ENCODE measurements at places on chromosomes 7 and 10.

DNA sequence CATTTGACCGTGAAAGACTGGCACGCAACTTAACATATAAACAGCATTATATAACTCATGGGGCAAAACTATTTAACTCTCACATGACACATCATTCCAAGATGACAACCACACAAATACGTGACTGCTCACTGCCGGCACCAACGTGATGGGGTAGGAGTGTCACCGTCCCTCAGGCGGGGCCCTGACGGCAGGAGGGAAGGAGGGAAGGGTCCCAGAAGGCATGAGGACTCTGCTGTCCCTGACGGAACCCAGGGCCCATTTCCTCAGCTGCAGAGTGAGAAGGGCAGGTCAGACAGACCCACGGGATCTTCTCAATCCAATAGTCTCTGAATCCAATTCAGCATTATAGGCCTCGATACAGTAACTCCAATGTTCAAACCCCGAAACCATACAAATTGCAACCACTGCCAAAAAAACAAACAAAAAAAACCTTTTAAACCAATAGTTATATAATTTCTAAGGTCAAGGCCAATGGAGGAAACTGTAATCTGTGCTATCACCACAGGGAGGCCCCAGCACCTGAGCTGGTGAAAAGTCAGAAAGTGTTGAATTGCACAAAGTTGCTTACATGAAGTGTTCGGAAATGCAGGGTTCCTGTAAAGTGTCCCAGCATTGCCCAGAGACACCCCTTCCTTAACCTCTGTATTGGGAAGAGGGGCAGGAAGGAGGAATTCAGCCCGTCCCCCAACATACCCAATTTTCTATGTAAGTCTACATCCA, 137.4 kb downstream of the TNS3 start:
- DNase-seq: no peak

DNA sequence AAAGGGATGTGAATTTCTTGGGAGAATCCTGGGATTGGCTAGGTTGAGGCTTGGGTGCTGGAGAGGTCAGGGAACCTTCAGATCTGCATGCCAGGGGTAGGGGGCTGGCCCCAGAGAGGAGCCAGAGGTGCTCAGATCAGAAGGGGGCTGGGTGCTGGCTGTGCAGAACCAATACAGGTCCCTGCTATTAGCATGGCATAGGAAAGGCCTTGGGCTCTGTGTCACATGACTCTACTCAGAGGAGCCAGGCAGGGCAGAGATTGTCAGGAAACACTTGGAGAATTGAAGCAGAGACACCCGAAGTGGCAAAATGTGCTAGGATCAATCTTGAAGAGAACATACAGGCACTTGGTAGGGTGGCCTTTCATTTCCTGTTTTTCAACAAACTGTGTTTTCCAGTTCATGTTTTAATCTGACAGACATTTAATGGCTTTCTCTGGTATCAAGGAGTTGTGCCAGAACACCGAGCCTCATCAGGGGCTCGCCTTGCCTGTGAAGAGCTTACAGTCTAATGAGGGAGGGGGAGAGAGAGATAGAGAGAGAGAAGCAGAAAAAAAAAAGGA, 498.9 kb downstream of the RPS24 start:
- no peak for DNase-seq

GRCh38 chr7:94444813-94445212, 50.1 kb downstream of the COL1A2 start:
- DNase-seq: no peak

DNA sequence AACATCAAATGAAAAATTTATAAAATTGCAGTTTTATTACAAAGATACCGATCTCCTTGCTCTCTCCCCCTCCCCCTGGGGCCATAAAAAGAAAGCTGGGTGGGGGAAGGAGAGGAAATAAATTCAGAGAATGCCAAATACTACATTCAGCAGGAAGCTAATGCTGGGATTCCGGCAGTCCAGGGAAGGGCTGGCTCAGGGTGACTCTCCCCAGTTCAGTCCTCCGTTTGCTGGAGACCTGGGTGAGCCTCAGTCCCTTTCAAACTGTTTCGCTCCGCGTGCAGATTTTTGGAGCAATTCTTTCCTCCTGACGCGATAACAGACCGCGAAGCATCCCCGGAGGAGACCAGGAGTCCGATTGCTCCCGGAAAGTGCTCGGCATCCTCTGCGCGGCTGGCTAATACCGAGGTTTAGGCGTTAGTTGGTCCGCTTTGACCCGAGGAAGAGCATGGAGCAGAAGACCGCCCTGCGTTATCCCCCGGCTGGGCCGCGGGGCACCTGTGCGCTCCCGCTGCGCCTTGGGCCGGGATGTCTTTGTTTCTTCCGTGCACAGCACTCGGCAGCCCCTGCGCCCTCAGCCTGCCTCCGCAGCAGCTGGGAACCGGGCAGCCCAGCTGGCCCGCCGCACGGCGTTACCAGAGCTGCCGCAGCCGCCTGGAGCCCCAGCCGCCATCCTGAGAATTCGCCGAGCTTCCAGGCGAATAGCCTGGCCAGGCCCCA, 3.9 kb upstream of the HOXA2 start:
- DNase-seq: no peak

- DNase-seq: no peak
Measured at GRCh38 chr7:24227068-24227467, 56.9 kb upstream of the NPY start.

- no peak for DNase-seq
Measured at GRCh38 chr7:37424995-37425394, 23.7 kb downstream of the ELMO1 start.

DNA sequence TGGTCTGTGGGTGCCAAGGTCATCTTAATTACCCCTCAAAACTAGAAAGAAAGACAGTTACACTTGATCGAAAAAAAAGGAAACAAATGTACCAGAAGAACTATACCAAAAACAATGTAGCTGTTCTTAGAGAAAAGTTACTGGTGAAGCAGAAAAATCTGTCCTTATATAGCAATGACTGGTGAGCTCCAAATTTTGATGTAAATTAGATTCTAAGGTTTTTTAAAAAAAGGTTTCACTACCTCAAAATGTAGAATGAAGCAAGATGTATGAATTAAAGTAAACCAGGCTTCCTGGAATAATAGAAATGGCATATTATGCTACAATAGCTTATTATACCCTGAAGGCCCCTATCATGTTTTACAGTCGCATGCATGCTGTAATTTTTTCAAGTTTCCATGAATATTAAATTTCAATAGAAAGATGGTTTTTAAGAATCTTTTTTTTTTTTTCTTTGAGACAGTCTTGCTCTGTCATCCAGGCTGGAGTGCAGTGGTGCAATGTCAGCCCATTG, 28.4 kb upstream of the FKBP9 start:
- DNase-seq: no peak

GRCh38 chr10:98262571-98262970, 5.4 kb downstream of the LOXL4 start:
- no peak for DNase-seq

DNA sequence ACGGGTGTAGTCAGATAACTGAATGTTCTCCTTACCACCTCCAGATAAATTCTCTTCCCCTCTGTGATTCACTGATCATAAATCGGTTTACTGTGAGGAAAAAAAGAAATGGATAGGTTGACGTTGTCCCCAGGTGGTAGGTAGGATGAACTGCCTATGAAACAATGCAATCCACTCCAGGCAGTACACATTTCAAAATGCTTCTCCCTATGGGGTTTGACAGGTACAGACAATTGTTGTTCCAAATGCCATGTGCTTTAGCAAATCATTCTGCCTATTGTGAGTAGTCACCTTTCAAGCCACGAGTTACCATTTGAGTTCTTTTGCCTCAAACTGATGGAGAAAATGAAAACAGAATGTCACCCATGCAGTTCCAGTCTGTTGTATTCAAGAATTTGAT, 21.8 kb downstream of the VIM start:
- DNase-seq: peak; percentile 36

DNA sequence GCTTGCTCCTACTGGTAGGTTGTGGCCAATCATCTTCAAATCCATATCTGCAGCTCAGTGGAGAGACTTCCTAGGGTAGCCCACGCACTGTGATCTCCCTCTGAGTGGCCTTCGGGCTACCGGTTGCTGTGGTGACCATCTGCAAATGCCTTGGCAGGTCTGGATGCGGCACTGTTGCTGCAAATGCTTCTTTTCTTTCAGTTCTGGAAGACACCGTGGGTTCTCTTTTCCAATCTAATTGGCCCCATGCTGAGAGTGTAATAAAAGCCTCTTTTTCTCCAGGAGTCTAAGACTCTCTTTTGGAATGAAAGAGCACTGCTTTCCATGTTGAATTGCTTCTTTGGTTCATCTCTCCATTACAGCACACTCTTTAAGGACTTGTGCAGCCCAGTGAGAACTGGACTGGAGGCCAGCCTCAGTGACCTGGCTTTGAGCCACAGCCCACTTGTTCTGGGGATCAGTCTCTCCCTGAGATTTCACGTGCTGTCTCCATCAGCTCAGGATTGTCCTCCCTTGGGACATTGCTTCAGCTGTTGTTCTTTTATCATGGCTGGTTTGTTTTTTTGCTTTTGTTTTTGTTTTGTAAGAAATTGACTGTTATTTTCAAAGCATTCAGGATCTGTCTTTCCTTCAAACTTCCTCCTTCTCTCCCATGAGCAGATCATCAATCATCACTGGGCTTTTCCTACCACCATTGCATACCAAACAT, 286.6 kb downstream of the BMPER start:
- DNase-seq: no peak

DNA sequence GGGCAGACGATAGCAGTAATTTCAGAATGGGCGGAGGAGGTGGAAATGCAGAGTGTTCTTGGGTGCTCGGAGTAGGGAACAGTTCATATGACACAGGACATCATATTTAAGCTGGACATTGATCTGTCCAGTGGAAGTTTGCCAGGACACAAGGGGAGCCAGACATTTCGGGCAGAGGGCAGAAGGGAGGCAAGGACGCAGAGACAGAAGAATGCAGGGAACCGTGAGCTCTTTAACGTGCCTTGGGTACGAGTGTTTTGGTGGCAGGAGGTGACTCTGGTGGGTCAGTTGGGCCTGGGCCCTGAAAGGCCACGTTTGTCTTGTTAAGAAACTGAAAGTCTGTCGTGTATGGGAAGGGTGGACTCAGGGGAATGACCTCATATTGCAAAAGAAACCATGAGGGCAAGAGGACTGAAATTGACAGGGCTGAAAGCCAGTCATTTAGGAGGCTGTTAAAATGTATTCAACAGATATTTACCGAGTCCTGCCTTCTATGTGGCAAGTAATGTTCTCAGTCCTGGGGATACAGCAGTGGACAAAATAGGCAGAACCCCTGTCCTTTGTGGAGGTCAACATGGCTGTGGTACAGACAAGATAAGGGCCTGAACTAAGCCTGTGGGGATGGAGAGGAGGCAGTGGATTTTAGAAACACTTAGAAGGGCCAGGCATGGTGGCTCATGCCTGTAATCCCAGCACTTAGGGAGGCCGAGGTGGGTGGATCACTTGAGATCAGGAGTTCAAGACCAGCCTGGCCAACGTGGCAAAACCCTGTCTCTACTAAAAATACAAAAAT, 2.2 kb downstream of the OPTN start:
- no peak for DNase-seq

GRCh38 chr10:13067431-13067830, 32.5 kb upstream of the OPTN start:
- DNase-seq: no peak

DNA sequence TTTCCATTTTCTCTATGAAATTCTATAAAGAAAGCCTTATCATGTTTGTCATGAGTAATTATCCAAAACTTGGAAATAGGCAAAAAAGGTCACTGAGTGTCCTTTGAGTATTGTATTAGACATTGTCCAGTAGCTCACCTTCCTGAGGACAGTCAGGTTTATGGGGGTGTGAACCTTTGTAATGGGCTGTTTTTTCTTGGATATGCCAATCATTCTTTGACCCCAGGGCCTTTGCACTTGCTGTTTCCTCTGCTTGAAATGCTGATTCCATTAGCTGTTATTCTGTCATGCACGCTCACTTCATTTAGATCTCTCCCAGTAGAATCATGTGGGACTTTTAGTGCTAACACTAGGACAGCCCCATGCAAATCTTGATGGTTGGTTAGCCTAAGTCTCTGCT, 4.9 kb downstream of the CCDC172 start:
- DNase-seq: no peak

DNA sequence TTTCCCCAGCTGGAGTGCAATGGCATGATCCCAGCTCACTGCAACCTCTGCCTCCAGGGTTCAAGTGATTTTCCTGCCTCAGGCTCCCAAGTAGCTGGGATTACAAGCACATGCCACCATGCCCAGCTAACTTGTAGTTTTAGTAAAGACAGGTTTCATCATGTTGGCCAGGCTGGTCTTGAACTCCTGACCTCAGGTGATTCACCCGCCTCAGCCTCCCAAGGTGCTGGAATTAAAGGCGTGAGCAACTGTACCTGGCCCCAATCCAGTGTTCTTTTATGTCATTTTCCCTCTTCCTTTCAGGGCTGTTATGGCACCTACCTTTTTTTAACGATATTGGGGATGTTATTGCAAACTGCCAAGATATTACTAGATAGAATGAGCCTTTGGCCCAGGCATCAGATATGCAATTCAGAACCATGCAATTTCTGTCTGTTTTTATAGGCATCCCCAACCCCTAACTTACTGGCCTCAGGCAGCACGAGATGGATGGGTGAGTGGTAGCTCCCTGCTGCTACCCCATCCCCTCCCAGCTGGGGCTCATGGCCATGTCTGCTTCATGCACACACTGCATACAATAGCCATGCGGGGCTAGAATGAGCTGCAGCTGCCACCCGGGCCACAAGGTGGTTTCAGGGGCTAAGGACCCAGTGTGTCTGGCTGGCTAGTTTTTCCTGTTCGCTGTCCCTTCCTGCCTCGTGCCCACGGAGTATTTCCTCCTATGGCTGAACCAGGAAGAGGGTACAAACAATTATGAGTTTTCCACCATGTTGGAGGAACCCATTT, 1080.1 kb upstream of the SORCS1 start:
- DNase-seq: no peak

- no peak for DNase-seq
Measured at GRCh38 chr10:116002735-116003134, 270.3 kb downstream of the GFRA1 start.

GRCh38 chr10:46556515-46557318, at the start of gene GPRIN2:
GPRIN2 (minus strand) TSS chr10:46556658; CDS start chr10:46550736, 5,922 bp downstream.
- DNase-seq: no peak

GRCh38 chr7:149872419-149873073, 1.2 kb upstream of the ATP6V0E2 start:
- peak; percentile 60 for DNase-seq

GRCh38 chr7:38748056-38748610, 117.0 kb upstream of the AMPH start:
- no peak for DNase-seq

GRCh38 chr10:131946321-131946751, 35.4 kb downstream of the BNIP3 start:
- DNase-seq: peak; percentile 0

DNA sequence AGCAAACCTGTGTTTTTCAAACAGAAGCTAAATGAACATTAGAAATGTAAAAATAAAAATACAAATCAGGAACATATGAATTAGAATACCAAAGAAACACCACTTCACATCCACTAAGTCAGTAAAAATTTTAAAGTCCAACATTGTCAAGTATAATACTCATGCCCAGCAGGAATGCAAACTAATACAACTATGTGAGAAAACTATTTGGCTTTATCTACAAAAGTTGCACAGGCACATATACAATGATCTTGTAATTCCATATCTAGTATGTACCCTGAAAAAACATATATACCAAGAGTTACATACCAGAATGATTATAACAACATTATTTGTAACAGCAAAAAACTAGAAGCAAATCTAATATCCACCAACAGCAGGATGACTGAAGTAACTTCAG, 91.1 kb downstream of the RNF32 start:
- DNase-seq: no peak

All from CD4-positive, alpha-beta T cell treated with Interleukin-4 for 1 hour (primary cell).